ENCODE measurements at places on chromosomes 13 and 19. TPM values are rescaled to one million over a fixed set of nuclear protein-coding genes. Genes with fewer than 3 reads are reported as not detected.

The CEACAM6 gene
- total RNA-seq, result not detected

The PSG11 gene
- total RNA-seq, result not detected

The HIPK4 gene
- total RNA-seq, result not detected

The PGLYRP1 gene
- not detected for total RNA-seq

The SUGP1 gene
- total RNA-seq, result 21.4 TPM

The TMEM161A gene
- total RNA-seq, result 14.1 TPM

The KLK13 gene
- not detected for total RNA-seq

The SBNO2 gene
- 40.5 TPM for total RNA-seq

The SMIM44 gene
- total RNA-seq, result 2.1 TPM

The KCTD12 gene
- 8.7 TPM for total RNA-seq

The RPS28 gene
- 177 TPM for total RNA-seq

The PRSS57 gene
- total RNA-seq, result not detected

The LHB gene
- 0.25 TPM for total RNA-seq

The ERICH6B gene
- total RNA-seq, result not detected

The P2RY11 gene
- total RNA-seq, result 10.2 TPM

The BEST2 gene
- total RNA-seq, result not detected

The CYP4F12 gene
- not detected for total RNA-seq

The FGF22 gene
- total RNA-seq, result 0.10 TPM

The PROZ gene
- not detected for total RNA-seq

The A1BG gene
- total RNA-seq, result not detected

The SIGLECL1 gene
- total RNA-seq, result not detected

The PDX1 gene
- total RNA-seq, result not detected

The SNRPA gene
- total RNA-seq, result 20.5 TPM

The B3GNT3 gene
- 6.8 TPM for total RNA-seq

The SIX5 gene
- 12.9 TPM for total RNA-seq

The CCDC8 gene
- total RNA-seq, result 14.1 TPM

The TEX101 gene
- not detected for total RNA-seq

The LRG1 gene
- total RNA-seq, result 0.17 TPM

Measured in renal cortical epithelial cell (primary cell).